ENCODE measurements at places on chromosomes 7 and 10.

DNA sequence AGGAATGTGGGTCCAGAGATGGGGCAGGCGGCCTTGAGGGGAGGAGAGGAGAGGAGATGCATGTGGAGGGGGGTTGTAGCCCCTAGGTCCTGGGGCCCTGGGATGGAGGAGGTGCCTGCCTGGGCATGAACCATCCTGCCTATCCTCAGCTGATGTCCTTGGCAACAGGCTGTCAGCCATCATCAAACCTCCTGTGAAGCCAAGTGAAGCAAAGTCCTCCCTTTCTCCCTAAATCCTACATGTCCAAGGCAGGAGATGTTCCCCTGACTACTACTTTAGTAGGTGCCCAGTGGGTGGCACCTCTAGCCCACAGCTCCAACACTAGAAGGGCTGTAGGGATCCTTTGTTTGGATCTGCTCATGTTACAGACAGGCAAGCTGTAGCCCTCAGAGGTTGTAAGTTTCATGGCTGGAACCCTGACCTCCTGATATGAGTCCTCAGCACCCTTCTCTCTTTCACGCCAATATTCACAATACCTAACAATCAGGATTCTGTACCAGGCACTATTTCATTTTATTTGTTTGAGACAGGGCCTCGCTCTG is 66.6 kb upstream of the SYPL1 start:
- DNase-seq = no peak

DNA sequence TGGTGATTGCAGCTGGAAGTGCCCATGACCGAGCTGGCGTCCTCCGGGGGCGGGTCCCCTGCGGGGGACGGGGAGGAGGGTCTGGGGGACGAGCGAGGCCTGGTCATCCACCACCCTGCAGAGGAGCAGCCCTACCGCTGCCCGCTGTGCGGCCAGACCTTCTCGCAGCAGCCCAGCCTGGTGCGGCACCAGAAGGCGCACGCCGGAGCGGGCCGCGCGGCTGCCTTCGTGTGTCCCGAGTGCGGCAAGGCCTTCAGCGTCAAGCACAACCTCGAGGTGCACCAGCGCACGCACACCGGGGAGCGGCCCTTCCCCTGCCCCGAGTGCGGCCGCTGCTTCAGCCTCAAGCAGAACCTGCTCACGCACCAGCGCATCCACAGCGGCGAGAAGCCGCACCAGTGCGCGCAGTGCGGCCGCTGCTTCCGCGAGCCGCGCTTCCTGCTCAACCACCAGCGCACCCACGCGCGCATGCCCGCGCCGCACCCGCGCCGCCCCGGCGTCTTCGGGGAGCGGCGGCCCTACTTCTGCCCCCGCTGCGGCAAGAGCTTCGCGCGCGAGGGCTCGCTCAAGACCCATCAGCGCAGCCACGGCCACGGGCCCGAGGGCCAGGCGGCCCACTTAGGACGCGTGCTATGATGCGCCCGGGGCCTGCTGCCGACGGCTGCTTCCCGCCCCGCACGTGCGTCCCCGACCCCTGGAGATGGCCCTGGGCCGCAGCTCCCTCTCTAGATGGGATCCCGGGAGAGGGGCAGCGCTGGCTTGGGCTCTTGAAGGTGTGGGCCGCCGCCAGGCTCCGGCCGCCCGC is 28.7 kb downstream of the ZNF775 start:
- no peak for DNase-seq

- no peak for DNase-seq
These were observed 136.6 kb upstream of the ZNF32 start for GRCh38 chr10:43785252-43785651.

- no peak for DNase-seq
These were observed 19.8 kb upstream of the COL1A2 start for GRCh38 chr7:94374721-94375566.

- DNase-seq = no peak
These were observed 81.1 kb upstream of the SAMD8 start for GRCh38 chr10:75030371-75030770.

GRCh38 chr7:151819866-151820265 is 57.0 kb downstream of the PRKAG2 start:
- no peak for DNase-seq

DNA sequence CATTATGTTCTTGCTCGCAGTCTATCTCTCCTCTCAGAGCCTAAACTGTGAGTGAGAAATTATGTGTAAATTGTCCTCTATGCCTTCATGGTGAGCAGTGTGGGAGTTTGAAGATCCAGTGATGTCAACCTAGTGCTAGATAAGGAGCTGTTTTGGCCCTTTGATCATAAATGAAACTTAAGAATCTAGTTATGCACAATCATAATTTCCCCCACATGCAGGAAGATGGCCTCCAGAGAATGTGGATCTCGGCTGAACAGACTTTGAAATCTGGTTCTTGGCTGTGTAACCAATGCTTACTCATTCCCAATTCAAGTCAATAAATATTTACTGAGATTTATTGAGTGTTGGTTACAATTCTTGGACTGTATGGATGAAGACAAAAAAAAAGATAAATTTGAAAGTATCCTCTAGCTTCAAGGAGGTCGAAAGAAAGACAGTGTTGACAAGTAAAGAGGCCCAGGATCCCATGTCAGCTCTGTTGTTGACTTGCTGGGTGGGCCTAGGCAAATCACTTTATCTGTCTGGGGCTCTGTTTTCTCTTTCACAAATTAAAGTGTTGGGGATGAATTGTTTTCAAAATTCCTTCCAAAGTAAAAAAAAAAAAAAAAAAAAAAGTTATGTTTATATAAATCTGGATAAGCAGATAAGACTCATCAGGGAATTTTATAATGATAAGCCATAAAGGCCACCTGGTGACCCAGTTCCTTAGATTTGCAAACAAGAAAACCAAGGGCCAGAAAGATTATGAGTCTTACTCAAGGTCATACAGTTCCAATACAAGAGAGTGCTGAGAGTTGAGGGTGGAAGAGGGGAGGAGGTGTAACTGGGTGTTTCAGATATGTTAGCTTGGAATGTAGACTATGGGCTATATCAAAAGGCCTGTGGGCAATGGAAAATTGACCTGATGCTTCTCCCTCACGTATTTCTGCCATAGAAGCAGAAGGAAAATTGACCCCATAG is 969.9 kb downstream of the KCNMA1 start:
- no peak for DNase-seq

DNA sequence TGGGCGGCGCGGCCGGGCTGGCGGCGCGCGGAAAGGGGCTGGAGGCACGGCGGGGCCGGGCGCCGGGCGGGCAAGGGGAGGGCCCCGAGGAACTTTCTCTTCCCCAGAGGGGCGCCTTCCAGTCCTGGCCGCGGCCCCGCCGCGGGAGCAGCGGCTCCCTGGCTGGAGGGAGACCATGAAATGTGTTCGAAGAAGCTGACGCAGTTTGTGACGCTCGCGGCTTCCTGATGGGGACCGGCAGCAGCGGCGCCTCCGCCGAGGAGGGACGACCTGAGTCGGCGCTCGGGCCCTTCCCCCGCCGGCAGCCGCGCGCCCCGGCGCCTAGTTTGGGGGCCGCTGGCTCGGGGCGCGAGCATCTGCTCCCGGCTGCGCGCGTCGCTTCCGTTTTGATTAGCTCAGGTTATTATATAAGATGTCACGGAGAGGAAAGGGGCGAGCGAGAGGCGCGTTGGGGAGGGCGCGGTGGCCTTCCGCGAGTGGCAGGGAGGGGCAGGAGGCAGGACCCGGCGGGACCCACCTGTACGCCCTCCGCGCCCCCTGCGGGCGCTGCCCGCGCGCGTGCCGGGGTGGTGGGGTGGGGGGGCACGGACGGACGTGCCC is 57.1 kb upstream of the PCGF5 start:
- DNase-seq = peak; percentile 52

GRCh38 chr10:68086910-68087684 is 12.0 kb upstream of the HERC4 start:
- no peak for DNase-seq

- no peak for DNase-seq
These were observed 42.5 kb downstream of the STK17A start for GRCh38 chr7:43625453-43625852.
